Umbilical cord (tissue), 2 donors: ENCODE measurements at places on chromosomes 6 and 20.

- DNase-seq = no peak
These were observed 308.3 kb downstream of the CDH4 start for GRCh38 chr20:61560361-61560853.

- no peak for DNase-seq
These were observed 350.9 kb downstream of the SMOC2 start for GRCh38 chr6:168791917-168792316.

DNA sequence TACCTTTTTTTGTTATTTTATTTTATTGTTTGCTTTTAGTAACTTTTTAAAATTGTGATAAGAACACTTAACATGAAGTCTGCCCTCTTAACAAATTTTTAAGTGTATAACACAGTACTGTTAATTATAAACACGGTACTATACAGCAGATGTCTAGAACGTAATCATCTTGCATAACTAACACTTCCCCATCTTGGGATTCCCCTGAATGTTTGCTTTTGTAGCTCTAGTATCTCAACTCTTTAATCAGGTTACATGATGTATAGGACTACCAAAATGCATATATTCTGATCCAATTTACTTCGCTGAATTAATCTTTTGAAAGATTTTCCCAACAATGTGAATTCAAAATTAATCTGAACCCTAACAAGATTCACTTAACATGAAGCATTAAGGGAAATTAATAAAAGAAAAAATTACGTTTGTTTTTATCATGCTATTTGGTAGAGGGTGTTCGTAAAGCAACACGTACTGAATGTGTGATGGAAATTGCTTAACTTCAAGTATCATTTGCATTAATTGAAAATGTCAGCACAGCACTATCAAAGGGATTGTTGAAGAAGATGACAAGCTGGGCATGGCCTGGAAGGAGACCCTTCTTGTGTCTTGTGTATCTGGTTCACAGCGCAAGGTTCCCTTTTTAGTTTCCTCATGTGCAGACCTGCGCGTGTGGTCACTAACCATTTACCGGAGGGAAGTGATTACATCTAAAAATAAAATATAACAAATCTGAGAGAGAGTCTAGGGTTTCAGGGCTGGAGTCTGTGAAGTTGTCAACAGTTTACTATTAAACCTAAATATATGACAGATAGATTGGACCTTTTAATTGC, 15.2 kb downstream of the COL19A1 start:
- DNase-seq = no peak

- DNase-seq = peak; percentile 60
These were observed 78.7 kb upstream of the PHACTR3 start for GRCh38 chr20:59525500-59526241.

DNA sequence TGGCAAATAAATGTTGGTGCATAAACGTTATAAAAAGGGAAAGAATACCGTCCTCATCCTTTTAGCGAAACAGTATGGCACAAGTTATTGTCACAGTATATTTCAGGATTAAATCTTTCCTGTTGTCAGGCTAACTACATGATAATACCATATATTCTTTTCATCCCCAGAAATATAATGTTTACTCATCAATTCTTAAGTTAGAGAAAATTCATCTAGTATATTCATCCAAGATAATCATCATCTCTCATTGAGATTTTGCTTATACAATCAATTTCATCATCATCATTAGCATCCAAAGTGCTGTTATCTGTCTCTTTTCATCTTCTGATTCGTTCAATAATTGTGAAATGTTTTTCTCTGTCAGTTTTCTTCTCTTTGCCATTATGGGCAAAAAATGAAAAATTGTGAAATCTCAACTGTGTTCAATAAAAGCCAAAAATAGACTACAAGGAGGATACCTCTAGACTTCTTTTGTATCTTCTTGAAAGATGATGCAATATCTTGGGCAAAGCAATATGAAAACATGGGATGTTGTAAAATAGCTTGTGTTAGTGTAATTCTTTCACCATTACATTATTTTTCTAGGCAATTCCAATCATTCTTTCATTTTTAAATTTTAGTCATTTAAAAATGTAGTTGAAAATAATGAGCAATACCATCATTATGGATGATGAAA, 2.6 kb downstream of the SPACA1 start:
- DNase-seq = no peak
